ENCODE measurements at places on chromosomes 5 and 9.

DNA sequence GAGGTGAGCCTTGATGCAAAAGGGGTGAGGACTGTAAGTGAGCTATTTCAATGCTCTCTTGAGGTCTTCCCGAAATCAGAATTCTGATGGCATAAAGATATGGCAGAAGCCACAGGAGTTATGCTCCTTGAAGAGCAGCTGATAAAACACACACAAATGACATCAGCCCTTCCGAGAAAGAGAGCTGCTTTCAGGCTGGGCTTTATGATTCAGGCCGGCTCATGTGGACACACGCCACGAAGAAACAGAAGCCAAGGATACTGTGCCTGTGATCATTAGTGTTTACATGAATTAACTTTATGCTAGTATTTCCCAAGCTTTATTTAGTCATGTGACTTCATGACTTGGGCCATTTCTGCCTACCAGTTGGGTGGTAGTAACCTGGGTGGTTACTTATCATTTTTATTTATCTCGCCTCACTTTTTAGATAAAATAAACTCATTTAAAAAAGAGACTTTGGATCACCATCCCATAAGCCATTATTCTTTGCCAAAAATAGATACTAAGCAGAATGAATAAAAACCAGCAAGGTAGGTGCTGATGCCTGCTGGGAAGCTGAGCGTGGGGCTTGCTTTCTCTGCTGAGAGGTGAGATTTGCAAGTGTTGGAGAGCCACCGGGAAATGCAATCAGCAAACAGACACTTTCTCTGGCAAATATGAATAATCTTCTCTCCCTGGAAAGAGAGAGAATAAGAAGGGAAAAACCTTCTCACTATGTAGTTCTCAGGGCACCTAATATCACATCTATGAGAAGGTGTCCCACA lies 73.0 kb upstream of the SLC25A51 start:
- DNase-seq = no peak

GRCh38 chr5:149261246-149261645 lies 10.4 kb upstream of the AFAP1L1 start:
- DNase-seq = no peak

DNA sequence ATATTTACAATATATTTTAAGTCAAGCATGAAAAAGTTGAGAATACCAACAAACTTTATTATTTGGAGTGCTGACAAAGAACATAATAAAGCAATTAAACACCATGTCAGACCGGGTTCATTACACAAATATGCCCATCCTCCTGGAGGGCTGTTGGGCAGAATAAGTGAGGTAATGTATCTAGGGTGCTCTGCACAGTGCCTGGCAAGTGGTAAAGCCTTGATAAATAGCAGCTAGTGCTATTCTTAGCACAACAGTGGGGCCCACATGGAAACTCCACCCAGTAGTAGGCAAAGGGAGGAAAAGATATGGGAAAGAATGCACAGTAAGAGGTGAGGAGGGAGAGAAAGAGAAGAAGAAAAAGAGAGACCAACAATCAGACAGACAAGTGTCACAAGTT lies 97.7 kb downstream of the SLC1A3 start:
- DNase-seq = no peak

DNA sequence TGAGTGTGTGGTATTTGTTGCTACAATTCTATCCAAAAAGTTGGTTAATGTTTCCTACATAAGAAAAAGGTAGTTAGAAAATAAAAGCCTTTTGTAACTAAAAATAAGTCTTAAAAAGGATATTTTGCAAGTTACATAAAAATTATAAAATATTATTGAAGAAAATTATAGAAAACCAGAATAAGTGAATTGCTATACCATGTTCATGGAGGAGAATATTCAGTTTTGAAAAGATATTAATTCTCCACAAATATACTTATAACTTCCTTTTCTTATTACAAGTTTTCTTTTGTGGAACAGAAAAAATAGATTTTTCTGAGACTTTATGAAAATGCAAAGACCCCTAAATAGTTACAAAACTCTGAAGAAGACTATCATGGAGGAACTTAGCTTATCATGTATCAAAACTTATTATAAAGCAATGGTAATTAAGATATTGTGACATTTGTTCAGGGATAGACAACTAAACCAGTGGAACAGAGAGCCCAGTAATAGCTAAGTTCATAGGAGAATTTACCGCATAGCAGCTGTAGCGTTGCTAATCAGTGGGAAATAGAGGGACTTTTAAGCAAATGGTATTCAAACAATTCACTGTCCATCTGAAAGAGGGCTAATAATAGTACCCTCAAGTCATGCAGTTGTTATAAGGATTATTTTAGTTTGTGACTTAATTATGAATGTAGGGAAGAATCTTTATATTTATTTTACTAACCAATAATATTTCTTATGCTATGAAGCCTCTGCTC lies 515.2 kb upstream of the ZNF608 start:
- no peak for DNase-seq

- no peak for DNase-seq
Measured at GRCh38 chr5:31062902-31063580, 130.4 kb upstream of the CDH6 start.

- peak; percentile 44 for DNase-seq
Measured at GRCh38 chr9:137139468-137140150, 655 bp downstream of the GRIN1 start.

GRCh38 chr9:89617978-89618377 lies 13.2 kb downstream of the GADD45G start:
- no peak for DNase-seq

DNA sequence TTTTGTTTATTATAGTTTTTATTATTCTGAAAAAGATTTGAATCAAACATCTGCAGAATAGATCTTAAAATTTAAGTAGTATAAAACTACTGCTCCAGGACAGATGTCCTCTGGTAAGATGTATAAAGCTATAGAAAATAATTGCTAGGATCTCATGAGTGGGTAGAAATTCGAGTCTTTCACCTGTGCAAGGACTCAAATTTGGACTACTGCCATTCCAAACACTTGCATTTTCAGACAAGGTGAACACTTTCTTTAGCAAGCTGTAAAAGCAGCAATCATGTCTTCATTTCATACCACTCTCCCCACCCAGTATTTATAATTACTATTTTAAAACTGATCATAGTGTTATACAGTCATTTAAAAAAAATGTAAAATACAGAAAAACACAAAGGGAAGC lies 20.7 kb downstream of the SKP2 start:
- no peak for DNase-seq

GRCh38 chr9:136921307-136921706 lies 23.2 kb downstream of the FBXW5 start:
- DNase-seq = no peak

GRCh38 chr5:115179394-115180164 lies 9.9 kb upstream of the TRIM36 start:
- peak; percentile 39 for DNase-seq

DNA sequence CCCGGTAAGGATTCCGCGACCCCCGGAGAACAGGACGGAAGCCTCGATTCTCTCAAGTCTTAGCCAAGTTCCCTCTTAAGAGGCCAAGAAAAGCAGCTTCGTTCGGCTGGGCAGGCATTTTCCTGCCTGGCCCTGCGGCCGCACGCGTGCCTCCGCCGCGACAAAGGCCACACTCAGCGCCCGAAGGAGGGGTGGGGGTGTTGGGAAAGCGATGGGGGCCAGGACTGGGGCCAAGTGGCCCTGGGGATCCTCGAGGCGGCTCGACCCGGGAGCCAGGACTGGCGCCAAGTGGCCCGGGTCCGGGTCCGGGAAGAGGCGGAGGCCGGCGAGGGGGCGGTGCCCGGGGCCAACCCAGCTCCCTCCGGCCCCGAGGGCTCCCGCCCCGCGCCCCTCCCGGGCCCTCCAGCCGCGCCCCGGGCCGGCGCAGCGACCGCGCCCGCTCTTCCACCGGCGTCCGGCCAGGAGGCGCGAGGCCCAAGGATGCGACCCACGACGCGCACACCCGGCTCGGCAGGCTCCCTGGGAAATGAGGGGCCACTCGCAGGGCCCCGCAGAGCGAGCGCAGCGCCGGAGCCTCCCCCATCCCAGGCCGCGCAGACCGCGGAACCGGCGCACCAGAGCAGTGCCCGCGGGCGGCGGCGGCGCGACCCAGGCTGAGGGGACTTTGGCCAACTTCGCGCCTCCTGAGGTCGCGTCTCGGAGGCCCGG lies 756 bp downstream of the VAV2 start:
- no peak for DNase-seq

- no peak for DNase-seq
Measured at GRCh38 chr9:107597743-107598217, 108.2 kb upstream of the KLF4 start.

DNA sequence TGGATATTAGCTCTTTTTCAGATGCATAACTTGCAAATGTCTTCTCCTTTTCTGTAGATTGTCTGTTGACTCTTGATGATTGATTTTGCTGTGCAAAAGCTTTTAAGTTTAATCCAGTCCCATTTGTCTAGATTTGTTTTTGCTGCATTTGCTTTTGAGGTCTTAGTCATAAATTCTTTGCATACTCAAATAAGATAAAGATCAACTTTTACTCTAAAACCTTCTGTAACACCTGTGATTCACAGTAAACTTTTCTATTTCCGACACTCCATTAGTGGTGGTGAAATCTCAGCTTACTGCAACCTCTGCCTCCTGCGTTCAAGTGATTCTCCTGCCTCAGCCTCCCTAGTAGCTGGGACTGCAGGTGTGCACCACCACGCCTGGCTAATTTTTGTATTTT lies 239.0 kb upstream of the ST8SIA4 start:
- no peak for DNase-seq

DNA sequence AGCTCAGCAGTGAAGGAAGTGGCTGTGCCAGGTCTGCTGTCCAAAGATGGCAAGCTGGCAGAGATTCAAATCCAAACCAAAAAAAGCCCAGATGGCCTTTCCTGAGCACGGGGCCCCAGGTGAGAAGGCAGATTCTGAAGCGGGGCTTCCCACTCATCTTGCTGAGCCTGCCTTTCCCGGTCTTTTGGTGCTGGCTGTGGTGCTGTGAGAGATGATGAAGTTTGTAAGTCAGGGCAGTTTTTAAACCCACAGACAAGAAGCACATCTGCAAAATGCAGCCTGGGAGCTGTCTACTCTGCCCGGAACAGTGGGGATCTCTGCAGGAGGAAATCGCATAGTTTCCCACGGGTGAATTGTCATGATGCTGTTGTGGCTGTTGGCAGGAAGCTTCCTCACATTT lies 85.0 kb upstream of the IRX4 start:
- DNase-seq = no peak

GRCh38 chr5:57327561-57328367 lies 153.9 kb downstream of the GPBP1 start:
- DNase-seq = no peak

DNA sequence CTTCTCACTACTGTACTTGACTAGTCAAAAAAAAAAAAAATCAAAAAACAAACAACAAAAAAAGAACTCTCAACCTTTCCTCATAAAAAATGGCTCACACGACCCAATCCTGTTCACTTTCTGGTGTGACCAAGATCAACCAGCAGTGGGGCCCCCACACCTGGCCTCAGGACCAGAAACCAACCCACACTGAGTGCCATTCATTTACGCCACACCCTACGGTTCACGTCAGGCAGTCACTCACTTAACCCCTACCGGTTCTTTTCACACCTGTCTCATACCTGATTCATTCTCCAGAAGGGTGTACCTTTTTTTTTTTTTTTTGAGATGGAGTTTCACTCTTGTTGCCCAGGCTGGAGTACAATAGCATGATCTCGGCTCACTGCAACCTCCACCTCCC lies 5.7 kb downstream of the SUSD1 start:
- no peak for DNase-seq

GRCh38 chr5:139593716-139594319 lies 32.7 kb downstream of the UBE2D2 start:
- DNase-seq = no peak

DNA sequence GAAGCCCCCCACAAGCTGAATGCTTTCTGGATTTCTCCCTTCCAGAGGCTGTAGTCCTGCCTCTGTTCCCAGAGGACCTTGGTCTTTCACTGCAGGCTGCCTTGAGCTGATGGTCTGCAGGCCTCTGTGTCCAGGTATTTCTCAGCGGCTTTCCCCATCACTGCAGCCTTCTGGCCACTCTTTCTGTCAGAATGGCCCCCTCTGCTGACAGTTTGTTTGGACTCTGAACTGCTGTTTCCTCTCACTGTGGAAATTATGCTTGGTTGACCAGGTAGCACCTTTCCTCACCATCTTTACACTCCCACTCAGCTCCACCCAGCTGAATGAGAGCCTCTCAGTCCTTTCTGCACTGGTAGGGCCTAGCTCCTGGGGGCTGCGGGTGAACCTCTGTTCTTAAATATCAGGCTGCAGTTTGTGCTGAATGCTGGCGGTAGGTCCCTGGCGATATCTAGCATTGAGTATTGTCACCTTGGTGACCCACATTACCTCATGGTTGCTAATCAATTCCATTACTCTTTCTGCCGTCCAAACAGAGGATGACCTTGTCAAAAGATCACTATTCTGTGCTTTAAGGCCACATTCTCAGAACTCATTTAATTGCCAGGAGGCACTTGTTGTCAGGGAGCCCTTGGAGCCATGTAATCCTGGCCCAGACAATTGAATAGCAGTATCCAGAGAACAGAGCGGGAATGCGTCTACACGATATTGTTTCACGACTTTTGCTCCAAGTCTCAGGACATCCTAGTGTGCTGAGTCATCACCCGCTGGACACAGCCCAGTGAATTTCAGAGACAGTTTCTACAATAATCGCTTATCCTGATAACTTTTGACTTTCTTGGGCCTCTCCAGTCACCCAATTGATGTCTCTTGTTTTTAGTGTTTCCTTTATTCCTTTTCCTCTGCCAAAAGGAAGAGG lies 230.2 kb downstream of the TENT4A start:
- no peak for DNase-seq

GRCh38 chr5:153552886-153553285 lies 62.4 kb downstream of the GRIA1 start:
- DNase-seq = no peak

DNA sequence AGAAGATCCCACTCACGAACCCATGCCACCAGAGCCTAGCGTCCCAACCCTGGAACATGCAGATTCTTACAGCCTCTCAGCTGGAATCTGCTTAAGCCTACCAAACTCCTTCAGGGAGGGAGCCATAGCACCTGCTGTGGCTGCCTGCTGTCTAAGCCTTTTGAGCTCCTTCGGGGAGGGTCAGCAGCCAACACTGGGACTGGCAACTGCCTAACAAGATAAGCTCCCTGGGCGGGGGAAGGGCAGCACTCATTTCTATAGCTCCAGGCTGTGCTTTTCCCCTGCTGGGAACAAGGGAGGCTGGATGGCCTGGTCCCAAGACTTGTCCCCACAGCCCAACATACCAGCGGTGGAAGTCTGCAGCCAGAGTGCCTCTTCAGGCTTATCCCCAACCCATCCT lies 199.1 kb upstream of the OR13F1 start:
- DNase-seq = no peak

- DNase-seq = no peak
Measured at GRCh38 chr5:95956021-95956899, 5.4 kb downstream of the ELL2 start.

DNA sequence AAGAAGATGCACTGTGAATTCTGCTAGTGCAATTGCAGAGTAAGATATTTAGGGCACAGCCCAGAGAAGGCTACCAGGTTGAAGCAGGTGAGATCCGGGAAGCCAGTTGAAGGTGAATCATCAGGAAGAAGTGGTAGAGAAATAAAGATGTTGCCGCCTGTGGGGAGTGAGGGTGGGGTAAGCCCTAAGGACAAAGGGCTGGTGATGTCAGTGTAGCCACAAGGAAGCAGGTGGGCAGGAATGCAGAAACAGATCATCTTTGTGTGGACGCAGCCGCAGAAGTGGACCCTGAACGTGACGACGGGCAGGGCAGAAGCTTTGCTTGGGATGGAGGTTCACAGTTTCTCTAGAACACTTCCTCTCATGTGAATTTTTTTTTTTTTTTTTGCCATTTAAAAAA lies 164.2 kb downstream of the ACTL7B start:
- DNase-seq = no peak

- DNase-seq = no peak
Measured at GRCh38 chr5:8843771-8844170, 702.1 kb downstream of the SEMA5A start.
